Vagina (tissue), 2 donors: ENCODE measurements at places on chromosomes 1 and 21.

- DNase-seq, result no peak
Measured at GRCh38 chr1:94727846-94728715, 92.1 kb upstream of the SLC44A3 start.

DNA sequence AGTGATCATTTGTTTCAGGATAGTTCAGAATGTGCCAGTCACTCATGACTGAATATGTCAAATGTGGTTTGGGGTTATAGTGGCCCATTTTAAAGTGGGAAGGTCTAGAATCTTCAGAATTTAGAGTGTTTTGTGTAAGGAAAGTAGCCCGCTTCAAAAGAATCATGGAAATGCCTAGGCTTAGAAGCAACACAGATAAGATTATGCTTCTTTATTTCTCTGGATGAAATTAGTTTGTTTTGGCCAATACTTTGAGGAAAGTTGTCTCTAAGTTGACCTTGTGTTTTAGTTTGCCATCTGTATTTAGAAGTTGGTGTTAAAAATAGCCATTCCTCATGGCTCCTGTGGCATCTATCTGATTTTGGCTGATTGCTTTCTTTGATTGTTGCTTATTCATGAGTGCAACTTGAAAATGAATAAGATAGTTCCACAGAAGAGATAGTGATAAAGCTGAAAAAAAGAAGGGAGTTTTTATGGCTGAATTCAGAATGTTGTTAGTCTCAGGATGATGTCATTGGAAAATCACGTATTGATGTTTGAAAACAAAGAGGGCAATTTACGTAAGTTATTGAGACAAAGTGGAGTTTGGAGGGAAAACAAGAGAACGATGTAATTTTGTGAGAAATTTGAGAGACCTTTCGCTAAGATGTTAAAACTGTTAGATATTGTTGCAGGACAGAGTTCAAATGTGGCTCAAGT is 71.9 kb downstream of the PLA2G4A start:
- no peak for DNase-seq

- DNase-seq, result no peak
Measured at GRCh38 chr1:10827377-10828333, 31.2 kb upstream of the CASZ1 start.

DNA sequence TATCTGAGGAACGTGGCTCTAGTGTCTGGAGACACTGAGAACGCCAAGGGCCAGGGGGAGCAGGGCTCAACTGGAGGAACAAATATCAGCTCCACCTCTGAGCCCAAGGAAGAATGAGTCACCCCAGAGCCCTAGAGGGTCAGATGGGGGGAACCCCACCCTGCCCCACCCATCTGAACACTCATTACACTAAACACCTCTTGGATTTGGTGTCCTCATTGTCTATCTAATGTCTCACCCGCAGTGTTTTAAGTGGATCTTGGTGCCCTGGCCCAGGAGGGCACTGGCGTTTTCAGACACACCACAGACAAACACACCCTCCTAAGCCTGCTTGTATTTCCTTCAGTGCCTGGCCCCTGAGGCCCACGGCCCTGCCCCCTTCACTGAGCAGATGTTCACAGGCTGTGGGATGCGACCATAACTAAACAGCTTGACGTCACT is 2.2 kb upstream of the FALEC start:
- DNase-seq, result no peak

DNA sequence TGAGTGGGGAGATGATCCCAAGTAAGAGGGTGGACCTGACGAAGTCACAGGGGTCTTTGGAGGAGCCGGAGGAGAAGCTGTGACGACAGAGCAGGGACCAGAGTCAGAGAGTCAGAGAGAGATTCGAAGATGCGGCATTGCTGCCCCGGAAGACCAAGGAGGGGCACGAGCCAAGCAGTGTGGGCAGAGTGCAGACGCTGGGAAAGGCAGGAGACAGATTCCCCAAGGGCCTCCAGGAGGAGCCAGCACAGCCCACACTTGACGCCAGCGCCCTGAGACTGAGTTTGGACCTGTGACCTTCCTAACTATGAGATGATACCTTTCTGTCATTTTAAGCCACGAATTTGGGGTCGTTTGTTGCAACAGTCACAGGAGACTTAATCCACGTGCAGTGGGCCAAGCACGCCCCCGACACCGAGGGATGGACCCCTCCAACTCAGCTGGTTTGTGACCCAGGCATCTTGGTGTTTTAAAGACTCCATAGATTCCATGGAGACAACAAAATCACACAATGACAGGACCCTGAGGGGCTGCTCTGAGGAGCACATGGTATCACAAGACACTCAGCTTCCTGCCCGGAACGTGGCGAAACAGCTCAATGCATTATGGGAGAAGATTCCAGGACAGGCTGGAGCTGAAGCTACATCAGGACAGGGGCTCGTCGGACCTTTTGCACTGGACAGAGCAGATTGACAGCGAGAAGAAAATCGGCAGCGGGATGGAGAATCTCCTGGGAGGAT is 11.0 kb upstream of the TFF1 start:
- DNase-seq, result no peak

DNA sequence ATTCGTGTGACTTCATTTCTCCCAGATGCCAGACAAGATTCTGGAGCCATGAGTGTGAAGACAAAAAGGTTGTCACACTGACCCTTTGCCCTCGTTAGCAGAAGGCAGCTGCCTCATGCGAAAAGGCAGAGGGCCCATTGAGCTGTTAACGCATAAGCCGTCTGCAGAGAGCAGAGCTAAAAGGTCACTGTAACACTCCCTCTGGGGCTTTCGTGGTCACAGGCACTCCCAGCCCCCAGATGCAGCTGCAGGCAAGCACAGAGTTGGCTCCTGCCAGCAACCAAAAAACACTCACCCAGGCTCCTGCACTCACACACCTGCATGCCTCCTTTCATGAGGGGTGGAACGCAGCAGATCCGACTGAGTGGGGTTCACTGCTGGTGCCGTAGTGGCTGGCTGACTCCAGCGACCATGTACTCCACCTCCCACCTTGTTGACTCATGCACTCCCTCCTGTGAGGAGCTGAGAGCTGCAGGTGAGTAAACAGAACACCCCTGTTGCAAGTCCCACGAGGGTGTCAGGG is 287.5 kb downstream of the SMYD3 start:
- DNase-seq, result no peak

DNA sequence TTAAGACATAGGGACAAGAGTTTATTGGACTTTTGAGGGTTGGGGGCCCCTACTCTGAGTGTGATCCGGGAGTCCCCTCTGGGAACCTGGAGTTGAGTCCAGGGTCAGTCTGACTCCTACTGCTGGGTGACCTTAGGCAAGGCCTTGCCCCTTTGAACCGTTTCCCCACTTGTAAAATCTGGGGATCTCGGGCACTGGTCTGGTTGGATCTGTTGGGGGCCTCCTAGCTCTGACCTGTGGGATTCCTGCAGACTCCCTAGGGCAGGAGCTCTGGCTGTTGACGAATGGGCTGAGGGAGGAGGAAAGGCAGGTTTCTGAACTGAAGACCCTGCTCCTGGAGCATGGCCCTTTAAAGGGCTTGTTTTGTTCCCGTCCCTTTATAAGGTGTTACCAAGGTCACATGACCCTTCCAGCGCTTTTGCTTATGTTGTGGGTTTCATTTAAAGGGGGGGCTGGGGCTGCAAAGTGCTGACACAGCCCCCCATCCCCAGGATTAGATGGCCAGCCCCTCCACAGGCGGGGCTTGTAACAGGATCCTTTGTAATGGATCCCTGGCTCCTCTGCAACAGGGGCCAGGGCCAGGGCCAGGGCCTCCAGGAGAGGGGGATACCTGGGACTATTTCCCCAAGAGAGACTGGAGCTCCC is 50.7 kb downstream of the YARS1 start:
- no peak for DNase-seq

DNA sequence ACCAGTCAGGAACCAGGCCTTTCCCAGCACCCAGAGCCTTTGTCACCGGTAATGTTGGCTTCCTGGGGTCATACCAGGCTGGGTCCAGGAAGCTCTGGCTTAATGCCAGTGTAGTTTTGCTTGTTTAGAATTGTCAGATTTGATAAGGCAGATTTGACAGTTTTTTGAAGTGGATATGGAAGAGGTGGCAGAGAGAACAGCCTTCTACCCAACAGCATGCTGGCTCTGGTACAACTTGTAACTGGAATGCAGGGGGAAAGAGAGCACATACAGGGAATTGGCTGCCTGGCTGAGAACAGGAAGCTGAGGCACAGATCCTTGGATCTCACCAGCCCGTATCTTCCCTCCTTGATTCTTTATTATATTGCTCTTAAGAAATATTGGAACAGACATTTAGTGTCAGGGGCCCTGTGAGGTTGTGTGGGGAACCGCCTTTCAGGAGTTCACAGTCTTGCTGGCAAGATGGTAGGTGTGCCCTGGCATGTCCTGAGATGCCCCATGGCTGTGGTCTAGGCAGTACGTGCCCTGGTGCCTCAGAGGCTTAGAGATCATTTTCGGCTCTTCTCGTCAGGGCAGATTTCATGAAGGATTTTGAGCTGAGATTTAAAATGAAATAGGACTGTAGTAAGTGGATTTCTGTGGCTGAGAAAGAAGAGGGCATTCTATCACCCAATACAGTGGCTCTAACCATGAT is 227.0 kb downstream of the PBX1 start:
- DNase-seq, result no peak
